Natural killer cell (primary cell): ENCODE measurements at places on chromosomes 2 and 18.
A peak's percentile ranks its signal among the peaks of the same experiment; 100 is the strongest.

DNA sequence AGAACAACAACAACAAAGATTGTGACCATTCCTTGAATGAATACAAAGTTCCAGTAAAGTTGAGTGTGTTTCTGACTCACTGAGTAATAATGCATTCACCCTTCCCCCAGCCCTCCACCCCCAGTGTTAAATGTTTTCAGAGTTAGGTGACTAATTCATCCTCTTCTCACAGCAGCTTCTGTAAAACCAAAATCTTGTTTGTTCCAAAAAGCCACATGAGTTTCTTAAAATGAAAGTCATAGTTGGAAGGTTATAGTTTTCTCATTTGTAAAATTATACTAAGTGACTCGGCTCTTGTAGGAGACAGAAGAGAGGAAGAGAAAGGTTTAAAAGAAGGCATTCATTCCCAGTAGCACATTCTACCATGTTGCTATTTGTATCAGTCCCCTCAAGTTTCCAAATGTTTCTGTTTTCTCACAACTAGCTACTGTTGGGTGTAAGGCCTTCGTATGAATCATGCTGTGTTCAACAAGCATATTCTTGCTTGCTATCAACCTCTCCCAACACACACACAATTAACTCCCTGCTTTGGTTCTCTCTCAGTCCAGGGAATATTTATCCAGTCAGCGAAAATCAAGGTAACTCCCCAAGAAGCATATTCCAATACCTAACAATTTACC, 75.3 kb downstream of the MBD2 start:
- H3K27ac ChIP-seq, result no peak overlapping the region

DNA sequence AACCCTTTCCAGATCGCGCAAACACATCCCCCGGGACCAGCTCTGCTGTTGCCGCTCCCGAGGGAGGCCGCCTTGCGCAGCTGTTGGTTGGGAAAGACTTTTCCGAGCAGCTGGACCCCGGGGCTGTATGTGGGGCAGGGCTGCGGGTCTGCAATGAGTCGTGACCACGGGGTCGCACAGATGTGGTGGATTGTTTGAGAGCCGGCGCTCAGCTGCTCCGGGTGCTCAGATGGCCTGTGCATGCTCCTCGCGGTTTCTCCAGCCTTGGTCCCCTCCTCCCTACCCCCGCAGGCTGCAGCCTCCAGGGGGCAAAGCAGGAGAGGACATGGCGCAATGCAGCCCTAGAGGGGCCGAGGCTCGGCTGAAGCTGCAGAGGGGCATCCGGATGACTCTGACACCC, 105.2 kb upstream of the OTOS start:
- no peaks in the 10 kb centered on the region for H3K4me1 ChIP-seq
- H3K27me3 ChIP-seq, result peaks cover 2% of the 10 kb centered on the region

- no peaks in the 10 kb centered on the region for H3K36me3 ChIP-seq
- peaks cover 40% of the 10 kb centered on the region for H3K4me1 ChIP-seq
- no peaks in the 10 kb centered on the region for H3K27me3 ChIP-seq
- peak overlapping the region; percentile 57 for H3K27ac ChIP-seq
- peak; percentile 63 for DNase-seq
- H3K4me3 ChIP-seq, result no peak overlapping the region
These were observed 117.7 kb downstream of the B3GNT2 start for GRCh38 chr2:62313449-62314227.

DNA sequence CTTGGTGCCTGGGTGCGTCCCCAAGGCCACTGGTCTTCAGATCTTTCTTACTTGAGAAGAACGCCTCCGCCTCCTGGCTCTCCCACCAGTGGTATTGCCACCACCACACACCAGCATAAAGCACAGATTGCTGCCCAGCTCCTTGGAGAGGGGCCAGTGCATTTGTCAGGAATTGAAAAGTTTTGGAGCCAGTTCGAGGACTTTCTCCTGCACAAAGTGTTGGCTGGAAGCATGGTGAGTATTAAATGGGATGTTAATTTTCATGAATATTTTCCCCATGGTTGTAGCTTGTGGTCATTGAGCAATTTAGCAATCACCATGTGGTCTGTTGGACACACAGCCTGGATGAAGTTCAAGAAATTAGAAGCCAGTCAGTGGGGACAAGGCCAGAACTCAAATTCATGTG, 684.6 kb upstream of the FANCL start:
- no peaks in the 10 kb centered on the region for H3K4me1 ChIP-seq
- no peaks in the 10 kb centered on the region for H3K27me3 ChIP-seq
- no peak overlapping the region for H3K27ac ChIP-seq

GRCh38 chr18:62505669-62506494, 16.9 kb upstream of the ZCCHC2 start:
- peak overlapping the region; percentile 36 for H3K4me3 ChIP-seq
- DNase-seq, result peak; percentile 69
- H3K4me1 ChIP-seq, result peaks cover 14% of the 10 kb centered on the region
- no peaks in the 10 kb centered on the region for H3K27me3 ChIP-seq

DNA sequence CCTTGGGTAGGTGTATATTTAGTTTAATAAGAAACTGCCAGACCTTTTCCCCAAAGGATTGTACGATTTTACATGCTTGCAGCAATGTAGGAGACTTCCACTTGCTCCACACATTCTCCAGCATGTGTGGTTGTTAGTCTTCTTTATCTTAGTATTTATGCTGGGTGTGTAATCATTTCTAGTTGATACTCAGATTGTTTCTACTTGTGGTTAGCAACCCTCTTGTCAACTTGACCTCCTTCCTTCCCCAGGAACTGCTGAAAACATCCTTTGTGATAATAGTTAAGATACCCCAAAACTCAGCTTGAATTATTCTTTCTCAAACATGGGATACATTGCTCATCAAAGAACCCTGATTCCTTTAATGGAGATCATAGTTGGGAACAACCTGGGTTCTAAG, 37.2 kb upstream of the CYBRD1 start:
- DNase-seq, result no peak
- peaks cover 6% of the 10 kb centered on the region for H3K36me3 ChIP-seq
- H3K4me3 ChIP-seq, result no peak overlapping the region

DNA sequence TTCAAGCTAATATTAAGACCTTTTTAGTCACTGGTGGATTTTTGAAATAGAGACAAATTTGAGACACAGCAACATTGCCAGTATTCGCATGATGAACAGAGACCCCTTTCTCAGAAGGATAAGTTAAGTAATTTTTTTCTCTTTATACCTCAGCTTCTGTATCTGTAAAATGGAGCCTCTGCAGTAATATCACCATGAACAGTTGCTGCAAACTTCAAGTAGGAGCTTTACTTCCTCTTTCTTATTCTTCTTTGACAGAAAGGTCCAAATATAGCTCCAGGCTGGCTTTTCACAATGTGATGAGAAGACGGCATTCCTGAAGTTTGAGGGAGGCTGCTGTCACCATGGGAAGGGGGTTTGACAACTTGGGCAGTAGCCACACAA, 158.7 kb downstream of the TDRD15 start:
- no peak overlapping the region for H3K4me3 ChIP-seq
- no peaks in the 10 kb centered on the region for H3K27me3 ChIP-seq
- H3K36me3 ChIP-seq, result no peaks in the 10 kb centered on the region

- DNase-seq, result no peak
- H3K27me3 ChIP-seq, result no peaks in the 10 kb centered on the region
- no peak overlapping the region for H3K4me3 ChIP-seq
- no peak overlapping the region for H3K27ac ChIP-seq
- no peaks in the 10 kb centered on the region for H3K36me3 ChIP-seq
These were observed 1983.5 kb upstream of the CELF4 start for GRCh38 chr18:39549144-39549543.

DNA sequence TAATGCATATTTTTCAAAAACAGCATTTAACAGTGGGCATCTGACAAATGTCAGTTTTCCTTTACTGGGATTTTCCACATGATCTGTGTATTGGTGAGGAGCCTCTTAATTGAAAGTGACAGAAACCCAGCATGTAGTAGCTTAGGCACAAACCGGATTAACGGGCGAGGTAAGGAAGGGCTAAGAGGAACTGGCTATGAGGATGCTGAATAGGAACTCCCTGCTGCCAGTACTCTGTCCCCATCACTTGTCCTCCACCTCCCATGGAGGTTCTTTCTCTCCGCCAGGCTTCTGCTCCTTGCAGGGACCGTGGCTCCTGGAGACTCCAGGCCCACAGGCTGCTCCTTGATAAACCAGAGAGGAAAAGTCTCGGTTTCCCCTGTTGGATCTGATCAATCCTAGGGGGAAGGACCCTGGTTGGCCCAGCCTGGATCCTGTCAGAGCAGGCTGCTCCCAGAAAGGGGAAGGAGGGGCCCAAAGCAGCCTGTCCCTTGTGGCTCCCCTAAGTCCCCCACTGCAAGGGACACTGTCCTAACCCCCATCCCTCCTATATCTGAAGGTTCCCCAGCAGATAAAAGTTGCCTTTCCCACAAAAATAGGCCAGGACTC, 10.3 kb downstream of the TEX44 start:
- no peak for DNase-seq
- H3K4me1 ChIP-seq, result peaks cover 17% of the 10 kb centered on the region
- no peak overlapping the region for H3K4me3 ChIP-seq
- no peaks in the 10 kb centered on the region for H3K27me3 ChIP-seq
- H3K27ac ChIP-seq, result no peak overlapping the region

DNA sequence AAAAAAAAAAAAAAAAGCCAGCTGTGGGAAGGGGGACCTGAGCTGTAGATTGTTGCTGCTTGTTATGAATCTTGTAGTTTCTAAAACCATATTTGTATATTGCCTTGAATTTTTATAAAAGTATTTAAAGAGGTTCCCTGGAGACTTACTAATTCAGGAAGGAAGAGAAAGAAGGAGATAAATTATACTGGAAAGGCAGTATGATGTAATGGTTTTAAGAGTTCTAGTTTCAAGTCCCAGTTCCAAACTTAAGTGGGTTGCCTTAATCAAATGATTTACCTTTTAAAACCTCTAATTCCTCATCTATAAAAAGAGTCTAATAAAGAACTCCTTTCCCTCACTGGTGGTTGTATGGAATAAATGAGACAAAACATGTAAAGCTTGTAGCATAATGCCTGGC, 62.2 kb downstream of the PTRHD1 start:
- peaks cover 34% of the 10 kb centered on the region for H3K36me3 ChIP-seq
- no peak overlapping the region for H3K27ac ChIP-seq
- H3K4me3 ChIP-seq, result no peak overlapping the region
- H3K27me3 ChIP-seq, result no peaks in the 10 kb centered on the region
- DNase-seq, result no peak

DNA sequence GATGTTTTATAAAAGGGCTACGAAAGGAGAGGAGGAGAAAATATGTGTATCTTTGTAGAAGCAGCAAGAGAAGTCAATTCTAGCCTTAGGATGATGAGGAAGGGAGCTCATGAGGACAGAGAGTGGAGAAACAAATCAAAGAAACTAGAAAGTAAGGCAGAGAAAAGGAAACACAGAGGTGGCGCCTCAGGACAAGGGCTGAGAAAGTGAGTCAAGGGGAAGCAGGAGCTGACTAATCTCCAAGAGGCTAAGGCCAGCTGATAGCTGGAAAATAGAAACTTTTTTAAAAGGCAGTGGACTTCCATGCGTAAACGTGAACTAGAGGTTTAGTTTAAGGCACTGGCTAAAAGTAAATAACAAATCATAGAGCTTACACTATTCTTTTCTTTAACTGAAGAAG, 173.3 kb downstream of the ANKRD44 start:
- no peak for DNase-seq
- H3K27me3 ChIP-seq, result no peaks in the 10 kb centered on the region
- H3K4me3 ChIP-seq, result no peak overlapping the region
- H3K27ac ChIP-seq, result peak overlapping the region; percentile 16
- peaks cover 43% of the 10 kb centered on the region for H3K4me1 ChIP-seq

DNA sequence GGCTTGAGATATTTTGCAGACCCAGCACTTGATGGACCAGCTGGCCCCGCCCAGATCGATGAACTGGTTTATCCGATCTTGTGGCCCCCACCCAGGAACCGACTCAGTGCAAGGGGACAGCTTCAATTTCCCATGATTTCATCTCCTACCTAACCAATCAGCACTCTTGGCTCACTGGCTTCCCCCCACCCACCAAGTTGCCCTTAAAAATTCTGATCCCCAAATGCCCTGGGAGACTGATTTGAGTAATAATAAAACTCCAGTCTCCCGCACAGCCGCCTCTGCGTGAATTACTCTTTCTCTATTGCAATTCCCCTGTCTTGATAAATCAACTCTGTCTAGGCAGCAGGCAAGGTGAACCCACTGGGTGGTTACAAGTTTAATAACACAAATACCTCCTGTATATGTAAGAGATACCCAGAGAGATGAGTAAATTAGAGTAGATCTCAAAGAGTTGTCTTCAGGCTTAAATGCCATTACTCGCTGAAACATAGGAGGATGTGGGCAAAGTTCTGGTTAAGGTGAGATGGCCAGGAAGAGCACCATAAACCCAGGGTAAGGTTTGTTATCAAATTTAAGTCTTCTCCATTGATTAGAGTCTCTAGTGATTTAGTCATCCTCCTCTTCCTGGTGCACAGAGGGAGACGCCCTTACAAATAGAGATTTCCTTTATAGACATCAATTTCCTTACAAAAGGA, 222.8 kb downstream of the ARL4C start:
- DNase-seq, result peak; percentile 61
- H3K4me1 ChIP-seq, result peaks cover 42% of the 10 kb centered on the region
- H3K27me3 ChIP-seq, result no peaks in the 10 kb centered on the region
- H3K27ac ChIP-seq, result peak overlapping the region; percentile 58

DNA sequence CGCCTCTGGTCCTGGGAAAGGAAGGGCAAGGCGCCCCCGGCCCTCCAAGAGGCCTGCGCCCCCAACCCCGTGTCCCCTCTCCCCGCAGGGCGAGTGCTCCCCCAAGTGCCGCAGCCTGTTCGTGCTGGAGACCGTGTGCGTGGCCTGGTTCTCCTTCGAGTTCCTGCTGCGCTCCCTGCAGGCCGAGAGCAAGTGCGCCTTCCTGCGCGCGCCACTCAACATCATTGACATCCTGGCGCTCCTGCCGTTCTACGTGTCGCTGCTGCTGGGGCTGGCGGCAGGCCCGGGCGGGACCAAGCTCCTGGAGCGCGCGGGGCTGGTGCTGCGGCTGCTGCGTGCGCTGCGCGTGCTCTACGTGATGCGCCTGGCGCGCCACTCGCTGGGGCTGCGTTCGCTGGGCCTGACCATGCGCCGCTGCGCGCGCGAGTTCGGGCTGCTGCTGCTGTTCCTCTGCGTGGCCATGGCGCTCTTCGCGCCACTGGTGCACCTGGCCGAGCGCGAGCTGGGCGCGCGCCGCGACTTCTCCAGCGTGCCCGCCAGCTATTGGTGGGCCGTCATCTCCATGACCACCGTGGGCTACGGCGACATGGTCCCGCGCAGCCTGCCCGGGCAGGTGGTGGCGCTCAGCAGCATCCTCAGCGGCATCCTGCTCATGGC, 52.4 kb downstream of the SLC66A2 start:
- no peaks in the 10 kb centered on the region for H3K27me3 ChIP-seq
- no peak overlapping the region for H3K27ac ChIP-seq
- H3K4me3 ChIP-seq, result no peak overlapping the region
- no peak for DNase-seq
- H3K36me3 ChIP-seq, result peaks cover 2% of the 10 kb centered on the region

- H3K4me3 ChIP-seq, result no peak overlapping the region
- H3K4me1 ChIP-seq, result no peaks in the 10 kb centered on the region
- no peak for DNase-seq
- no peaks in the 10 kb centered on the region for H3K27me3 ChIP-seq
- no peaks in the 10 kb centered on the region for H3K36me3 ChIP-seq
- no peak overlapping the region for H3K27ac ChIP-seq
These were observed 32.2 kb downstream of the SPATS2L start for GRCh38 chr2:200338692-200339091.

- H3K4me3 ChIP-seq, result no peak overlapping the region
- H3K27ac ChIP-seq, result no peak overlapping the region
- no peaks in the 10 kb centered on the region for H3K27me3 ChIP-seq
- H3K36me3 ChIP-seq, result peaks cover 26% of the 10 kb centered on the region
- no peak for DNase-seq
These were observed 20.3 kb downstream of the MRPL19 start for GRCh38 chr2:75666911-75667310.
